Stimulated activated CD4-positive, alpha-beta T cell treated with anti-CD3 and anti-CD28 coated beads, Interleukin-2, amount 100 ng/mL, for 48 hours (primary cell): ENCODE measurements at places on chromosomes 16 and 17.
A peak's percentile ranks its signal among the peaks of the same experiment; 100 is the strongest.

DNA sequence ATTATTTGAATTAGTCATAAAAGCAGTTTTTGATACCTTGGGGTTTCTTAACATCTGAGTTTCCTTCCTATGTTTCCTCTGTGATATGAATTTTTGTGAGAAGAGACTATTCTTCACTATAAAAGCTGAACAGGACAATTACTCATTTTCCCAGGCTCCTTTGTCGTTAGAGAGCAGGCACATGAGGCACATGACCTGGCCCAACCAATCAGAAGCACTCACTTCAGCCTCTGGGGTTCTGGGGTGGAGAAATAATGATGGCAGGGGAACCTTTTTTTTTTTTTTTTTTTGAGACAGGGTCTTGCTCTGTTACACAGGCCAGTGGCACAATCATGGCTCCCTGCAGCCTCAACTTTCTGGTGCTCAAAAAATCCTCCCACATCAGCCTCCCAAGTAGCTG lies 145.5 kb upstream of the ASIC2 start:
- no peak for DNase-seq

- peak; percentile 42 for DNase-seq
These were observed 36.5 kb downstream of the CYTH1 start for GRCh38 chr17:78745407-78746088.

GRCh38 chr16:66489818-66490217 lies 60.1 kb downstream of the TK2 start:
- no peak for DNase-seq

GRCh38 chr17:75844530-75845057 lies 390 bp upstream of the UNC13D start:
- DNase-seq, result no peak

- DNase-seq, result no peak
These were observed 134.7 kb downstream of the USP31 start for GRCh38 chr16:23014592-23014991.

GRCh38 chr17:5640726-5641125 lies 56.4 kb upstream of the NLRP1 start:
- DNase-seq, result no peak

DNA sequence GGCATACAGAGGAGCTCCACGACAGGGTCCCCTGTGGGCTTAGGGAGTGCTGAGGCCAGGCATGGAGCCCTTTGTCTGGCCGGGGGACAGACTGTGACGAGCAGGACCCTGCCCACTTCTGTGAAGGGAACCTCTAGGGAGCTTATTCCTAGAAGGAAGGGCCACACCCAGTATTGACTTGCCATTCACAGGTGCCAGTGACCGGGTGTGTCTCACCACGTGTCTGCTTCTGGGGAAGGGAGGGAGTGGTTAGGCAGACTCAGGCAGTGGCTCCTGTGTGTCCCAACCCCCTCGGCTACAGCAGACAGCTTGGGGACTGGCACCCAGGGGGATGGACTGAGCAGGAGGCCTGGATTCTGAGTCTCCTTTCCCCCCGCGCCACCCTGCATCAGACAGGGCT lies 57.2 kb downstream of the SOCS1 start:
- DNase-seq, result no peak

- no peak for DNase-seq
These were observed 25.8 kb downstream of the PIK3R5 start for GRCh38 chr17:8939496-8940334.

GRCh38 chr16:55471448-55472097 lies 7.4 kb upstream of the MMP2 start:
- DNase-seq, result no peak

GRCh38 chr16:14608111-14608566 lies 21.9 kb downstream of the PARN start:
- no peak for DNase-seq

DNA sequence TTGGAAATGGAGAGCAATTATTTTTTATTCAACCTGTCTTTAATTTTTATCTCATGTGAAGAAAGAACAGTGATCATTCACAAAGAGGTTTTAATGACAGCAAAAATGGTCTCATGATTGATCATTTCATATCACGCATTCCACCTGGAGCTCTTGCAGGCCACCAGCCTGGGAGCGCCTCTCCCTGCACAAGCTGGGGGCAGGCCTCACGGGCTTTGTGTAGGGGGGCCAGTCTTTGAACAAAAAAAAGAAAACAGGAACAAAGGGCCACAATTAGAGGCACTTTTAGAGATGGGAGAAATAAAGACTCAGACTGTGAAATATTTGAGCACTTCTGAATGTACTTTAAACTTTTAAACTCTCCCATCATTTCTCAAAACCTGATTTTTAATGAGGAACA lies 232.9 kb downstream of the CHD9NB start:
- no peak for DNase-seq

DNA sequence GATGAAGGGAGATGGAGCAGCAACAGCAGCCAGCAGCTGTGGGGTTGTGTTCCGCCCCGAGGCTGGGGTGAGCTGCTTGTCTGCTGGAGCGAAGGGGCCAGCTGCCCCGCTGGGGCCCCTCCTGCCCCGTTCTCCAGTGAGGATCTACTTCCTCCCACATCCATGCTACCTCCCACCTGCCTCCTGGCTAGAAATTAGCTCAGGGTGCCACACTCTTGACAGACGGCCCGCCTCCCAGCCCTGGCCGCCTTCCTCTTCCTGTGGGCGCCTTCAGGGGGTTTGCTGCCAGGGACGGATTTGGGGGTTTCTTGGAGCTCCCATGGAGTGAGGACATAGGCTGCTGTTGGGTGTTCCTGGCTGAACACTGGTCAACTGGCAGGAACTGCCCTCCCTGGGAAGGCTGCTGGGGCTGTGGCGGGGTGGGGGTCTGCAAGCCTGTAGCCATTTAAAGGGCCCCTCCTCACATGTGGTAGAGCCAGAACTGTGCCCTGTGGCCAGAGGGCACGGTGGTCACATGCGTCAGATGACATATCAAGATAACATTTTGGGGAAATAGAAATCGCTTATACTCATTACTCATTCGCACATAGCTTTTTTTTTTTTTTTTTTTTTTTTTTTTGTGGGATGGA lies 13.1 kb downstream of the TBC1D24 start:
- DNase-seq, result no peak

- no peak for DNase-seq
These were observed 488.9 kb downstream of the CDH13 start for GRCh38 chr16:83115491-83116232.

- DNase-seq, result no peak
These were observed 203.3 kb downstream of the ZNF423 start for GRCh38 chr16:49652456-49653172.

GRCh38 chr16:4179020-4179419 lies 62.8 kb upstream of the ADCY9 start:
- no peak for DNase-seq

DNA sequence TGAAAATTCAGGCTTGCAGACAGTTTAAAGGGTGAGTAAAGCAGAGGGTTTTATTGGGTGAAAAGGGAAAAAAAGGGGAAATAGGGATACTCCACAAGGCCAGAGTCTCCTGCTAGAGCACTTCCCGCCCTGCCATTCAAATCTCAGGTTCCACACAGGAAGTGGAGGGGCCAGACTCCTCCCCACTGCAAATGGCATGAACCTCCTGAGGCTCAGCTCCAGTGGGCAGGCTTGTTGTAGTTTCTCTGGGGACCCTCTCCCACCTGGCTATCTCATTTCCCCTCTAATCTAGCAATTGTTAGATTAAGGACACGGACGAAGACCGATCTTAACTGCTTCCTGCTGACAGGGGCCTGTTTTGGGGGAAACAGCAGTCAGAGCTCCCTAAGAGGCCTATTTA lies 43.4 kb downstream of the TAOK1 start:
- DNase-seq, result no peak

GRCh38 chr17:1469231-1469852 lies 13.3 kb upstream of the CRK start:
- no peak for DNase-seq

DNA sequence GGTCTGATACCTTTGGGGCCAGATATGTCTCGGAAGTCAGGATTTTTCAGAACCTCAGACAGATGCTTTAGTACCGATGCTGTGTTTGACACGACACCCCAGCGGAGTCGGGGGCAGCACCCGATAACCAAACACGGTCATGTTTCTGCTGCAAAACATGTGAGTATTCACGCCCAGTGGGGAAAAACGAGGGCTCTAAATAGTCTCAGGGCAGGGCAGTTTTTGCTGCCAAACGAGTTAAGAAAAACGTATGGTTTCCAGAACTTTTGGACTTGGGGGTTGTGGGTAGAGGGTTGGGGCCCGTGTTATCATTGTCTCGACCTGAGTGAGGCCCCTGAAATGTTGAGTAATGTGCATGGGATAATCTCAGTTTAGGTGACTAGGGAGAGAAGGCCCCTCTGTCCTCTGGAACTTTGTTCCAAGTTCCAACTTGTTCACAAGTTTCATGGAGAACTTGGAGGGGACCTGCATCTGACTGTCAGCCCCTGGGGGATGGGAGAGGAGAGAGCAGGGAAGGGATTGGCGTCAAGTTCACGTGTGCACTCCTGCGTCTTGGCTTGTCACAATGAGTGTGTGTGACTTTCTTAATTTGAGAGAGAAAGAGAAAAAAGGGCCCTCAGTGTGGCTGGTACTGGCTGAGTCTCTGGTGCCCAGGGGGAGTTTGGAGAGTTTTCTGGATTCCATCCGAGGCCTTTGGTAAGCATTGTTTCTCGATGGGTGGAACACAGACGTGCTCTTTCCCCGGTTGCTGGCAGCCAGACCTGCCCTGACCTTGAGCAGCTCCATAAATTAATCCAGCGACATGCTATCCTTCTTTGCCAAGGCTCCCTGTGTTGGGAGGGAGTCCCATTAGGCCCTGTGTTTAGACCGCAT lies 83.9 kb upstream of the CIBAR2 start:
- DNase-seq, result no peak

DNA sequence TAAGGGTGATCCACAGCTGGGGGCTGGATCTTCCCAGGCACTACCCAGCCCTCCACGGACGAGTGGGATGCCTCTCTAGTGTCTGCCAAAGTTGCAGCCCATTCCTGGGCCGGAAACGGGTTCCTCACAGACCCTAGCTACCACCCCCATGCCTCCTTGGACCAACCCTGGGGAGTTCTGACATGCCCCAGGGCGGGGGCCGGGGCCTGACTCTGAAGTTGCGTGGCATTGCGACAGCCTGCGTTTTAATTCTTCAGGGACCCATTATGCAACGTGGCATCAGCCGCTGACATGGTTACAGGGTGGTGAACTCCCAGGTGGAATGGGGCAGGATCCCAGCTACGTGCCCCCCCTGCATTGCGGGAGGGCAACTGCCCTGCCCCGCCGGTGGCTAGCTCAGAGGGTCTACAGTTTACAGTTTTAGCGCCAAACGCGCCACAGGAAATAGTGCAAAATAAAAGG lies 2.7 kb downstream of the CBX4 start:
- DNase-seq, result no peak

- DNase-seq, result no peak
These were observed 65.6 kb downstream of the WIPI1 start for GRCh38 chr17:68391561-68392268.

- no peak for DNase-seq
These were observed 399.7 kb upstream of the RBFOX1 start for GRCh38 chr16:6932871-6933385.

DNA sequence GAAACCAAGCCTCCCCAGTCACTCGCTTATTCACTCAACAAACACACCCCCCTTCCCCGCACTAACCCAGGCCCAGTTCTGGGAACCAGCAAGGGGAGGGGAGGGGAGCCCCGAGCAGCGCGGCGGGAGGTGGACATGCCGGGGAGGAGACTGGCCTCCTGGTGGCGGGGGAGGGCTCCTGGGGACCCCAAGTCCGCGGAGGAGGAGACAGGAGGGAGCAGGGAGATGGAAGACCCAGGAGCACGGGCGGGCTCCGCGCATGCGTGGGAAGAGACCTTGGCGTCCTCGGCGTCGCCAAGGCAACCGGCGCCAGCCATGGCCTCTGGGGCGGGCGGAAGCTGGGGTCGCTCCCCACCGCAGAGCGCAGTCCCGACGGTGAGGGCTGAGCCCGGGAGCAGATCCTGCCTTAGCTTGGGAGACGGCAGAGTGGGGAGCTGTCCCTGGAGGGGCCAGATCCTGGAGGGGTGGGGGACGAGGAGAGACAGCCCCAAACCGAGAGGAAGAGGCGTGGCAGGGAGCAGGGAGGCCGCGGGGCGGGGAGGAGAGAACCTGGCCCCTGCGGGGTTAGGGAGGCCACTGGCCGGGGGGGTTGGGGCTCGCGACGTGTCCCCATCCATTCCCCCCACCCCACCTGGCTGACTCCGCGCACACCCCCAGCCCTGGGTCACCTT lies at the start of gene PRR29:
Gene PRR29 (plus strand): TSS at position 302 of the 671 bp plus-strand sequence. CDS start 14 bp downstream, at position 316.
- peak; percentile 64 for DNase-seq

GRCh38 chr17:1108765-1109605 lies 70.8 kb downstream of the ABR start:
- peak; percentile 54 for DNase-seq

- DNase-seq, result no peak
These were observed 58.2 kb downstream of the RAP1GAP2 start for GRCh38 chr17:2854143-2855055.

- DNase-seq, result peak; percentile 46
These were observed 11.2 kb downstream of the TFAP4 start for GRCh38 chr16:4261557-4262172.

DNA sequence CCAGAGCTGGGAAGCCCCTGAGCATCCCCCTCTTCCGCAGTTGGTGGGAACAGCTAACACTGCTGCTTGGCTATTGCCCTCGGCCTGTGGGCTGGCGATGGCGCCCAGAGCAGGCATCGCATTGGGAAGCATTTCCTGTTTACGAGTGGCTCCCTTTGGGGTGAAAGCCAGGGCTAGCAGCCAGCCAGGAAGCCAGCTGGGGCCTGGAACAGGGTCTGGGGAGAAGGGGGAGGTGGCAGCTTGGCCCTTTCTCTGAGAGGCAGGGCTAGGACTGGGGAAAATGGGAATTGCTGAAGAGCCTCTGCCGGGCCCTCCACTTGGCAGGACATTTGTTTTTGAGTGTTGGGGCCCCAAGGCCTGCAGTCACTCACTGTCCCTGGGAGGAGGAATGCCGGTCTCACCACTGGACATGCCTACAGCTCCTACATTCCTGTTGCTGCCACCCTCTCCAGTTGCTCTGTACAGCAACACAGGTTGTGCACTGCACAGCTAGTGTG lies 2.4 kb upstream of the MTSS2 start:
- no peak for DNase-seq

- no peak for DNase-seq
These were observed 407.1 kb downstream of the WWOX start for GRCh38 chr16:78506367-78507193.

DNA sequence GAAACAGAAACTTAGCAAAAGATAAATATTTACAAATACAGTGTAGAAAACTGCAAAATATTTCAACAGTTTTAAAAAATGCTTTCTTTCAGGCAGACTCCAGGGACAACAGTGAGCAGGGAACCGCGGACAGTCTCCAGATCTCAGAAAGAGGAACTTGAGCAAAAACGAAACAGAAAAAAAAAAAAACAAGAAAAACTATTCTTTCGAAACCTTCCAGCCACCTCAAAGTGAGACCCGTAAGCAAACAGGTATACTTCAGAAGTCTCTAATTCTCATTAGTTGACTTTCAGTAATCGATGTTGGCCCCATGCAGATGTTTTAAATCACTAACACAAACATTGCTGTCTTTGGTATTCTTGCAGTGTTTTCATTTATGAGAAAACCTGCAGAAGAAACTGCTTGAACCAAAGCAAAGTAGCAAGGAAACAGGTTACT lies 15.7 kb upstream of the CCL1 start:
- peak; percentile 13 for DNase-seq

GRCh38 chr17:40319651-40320540 lies 10.9 kb downstream of the RARA start:
- peak; percentile 43 for DNase-seq
